RKO (cell line): ENCODE measurements at places on chromosomes 5 and 9.
A peak's percentile ranks its signal among the peaks of the same experiment; 100 is the strongest.

GRCh38 chr9:2253636-2254580 lies 238.8 kb downstream of the SMARCA2 start:
- no peak for DNase-seq

GRCh38 chr9:16414451-16414850 lies 456.0 kb downstream of the BNC2 start:
- no peak for DNase-seq

GRCh38 chr5:40307920-40308319 lies 371.8 kb upstream of the PTGER4 start:
- DNase-seq = no peak

DNA sequence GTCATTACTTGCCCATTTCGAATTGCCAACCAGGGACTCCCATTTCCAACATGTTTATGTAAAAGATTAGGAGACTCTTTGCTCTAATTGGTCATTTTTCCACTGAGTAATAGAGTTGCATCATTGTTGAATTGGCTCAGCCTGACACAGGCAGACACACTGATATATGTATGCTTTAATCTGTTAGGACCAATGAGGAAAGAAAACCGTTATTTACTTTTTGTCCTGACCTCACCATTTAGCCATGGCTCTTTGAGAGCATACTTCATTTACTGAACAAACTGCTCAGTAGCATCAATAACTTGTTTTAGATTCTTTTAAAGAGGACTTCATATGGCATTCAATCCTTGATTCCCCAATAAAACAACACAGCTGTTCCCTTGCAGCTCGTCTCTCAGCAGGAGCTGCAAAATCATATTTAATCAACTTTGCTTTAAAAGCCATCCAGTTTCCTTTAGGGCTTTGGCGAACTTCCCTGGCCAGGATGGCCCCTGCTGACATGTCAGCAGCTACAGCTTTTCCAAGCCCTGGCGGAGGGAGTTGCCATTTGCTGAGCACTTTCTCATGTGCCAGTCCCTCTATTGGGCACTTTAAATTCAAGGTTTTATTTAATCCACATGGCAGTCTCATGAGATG lies 251.5 kb upstream of the TNC start:
- DNase-seq = no peak

GRCh38 chr5:156025656-156026055 lies 301.3 kb upstream of the SGCD start:
- no peak for DNase-seq

GRCh38 chr9:27749838-27750237 lies 176.6 kb upstream of the C9orf72 start:
- no peak for DNase-seq

DNA sequence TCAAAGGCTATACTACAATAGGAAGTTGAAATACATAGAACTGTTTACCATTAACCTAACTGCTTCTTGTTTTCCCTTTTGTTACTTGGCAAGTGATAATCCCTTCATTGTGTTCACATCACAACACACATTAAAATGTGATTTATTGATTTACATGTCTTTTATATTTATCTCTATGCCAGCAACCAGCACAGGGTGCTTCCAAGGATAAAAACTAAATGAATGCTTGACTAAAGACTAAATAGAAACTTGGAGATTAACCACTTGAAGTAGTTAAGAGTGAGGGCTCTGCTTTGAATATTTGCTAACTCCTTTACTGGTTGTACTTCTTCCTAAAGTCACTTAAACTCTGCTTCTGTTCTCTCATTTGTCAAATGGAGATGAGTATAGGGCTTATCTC lies 1730.6 kb downstream of the EFNA5 start:
- no peak for DNase-seq

DNA sequence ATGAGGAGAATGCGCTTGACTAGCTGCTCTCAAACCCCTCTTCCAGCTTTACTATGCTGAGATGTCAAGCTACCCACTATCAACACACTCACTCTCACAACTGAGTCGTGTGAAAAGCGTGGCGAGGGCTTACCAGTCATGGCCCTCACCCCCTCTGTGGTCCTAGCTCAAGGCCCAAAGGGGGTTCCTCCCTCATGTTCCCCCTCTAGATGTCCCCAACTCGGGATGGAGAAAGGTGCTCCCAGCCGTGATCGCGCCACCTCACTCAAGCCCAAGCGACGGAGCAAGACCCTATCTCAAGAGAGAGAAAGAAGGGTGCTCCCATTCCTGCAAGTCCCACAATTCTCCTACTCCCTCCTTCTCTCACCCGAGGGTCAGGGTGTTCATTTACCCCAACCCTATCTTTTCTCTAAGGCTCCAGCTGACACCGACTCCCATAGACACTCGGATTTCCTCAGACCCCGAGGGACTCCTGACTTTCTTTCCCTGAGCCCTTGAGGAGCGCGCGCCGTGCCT lies 559 bp downstream of the SLC38A9 start:
- peak; percentile 12 for DNase-seq

- peak; percentile 21 for DNase-seq
These were observed 219.6 kb downstream of the PLK2 start for GRCh38 chr5:58240322-58240721.

DNA sequence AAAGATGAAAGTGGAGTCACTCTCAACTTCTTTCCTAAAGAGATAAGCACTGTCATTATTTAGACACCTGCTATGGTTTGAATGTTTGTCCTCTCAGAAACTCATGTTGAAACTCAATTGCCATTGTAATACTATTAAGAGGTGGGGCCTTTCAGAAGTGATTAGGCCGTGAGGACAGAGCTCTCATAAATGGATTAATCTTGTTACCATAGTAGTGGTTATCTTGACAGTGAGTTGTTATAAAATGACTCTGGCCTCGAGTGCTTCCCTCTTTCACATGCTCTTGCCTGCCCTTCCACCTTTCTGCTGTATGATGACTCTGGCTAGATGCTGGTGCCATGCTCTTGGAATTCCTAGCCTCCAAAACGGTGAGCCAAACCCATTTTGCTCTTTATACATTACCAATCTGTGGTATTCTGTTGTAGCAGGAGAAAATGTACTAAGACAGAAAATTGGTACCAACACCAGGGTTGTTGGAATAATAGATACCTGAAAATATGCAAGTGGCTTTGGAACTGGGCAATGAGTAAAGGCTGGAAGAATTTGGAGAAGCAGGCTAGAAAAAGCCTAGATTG lies 38.0 kb downstream of the GDA start:
- no peak for DNase-seq

- DNase-seq = no peak
These were observed 11.9 kb upstream of the CACNA1B start for GRCh38 chr9:137865581-137866145.

DNA sequence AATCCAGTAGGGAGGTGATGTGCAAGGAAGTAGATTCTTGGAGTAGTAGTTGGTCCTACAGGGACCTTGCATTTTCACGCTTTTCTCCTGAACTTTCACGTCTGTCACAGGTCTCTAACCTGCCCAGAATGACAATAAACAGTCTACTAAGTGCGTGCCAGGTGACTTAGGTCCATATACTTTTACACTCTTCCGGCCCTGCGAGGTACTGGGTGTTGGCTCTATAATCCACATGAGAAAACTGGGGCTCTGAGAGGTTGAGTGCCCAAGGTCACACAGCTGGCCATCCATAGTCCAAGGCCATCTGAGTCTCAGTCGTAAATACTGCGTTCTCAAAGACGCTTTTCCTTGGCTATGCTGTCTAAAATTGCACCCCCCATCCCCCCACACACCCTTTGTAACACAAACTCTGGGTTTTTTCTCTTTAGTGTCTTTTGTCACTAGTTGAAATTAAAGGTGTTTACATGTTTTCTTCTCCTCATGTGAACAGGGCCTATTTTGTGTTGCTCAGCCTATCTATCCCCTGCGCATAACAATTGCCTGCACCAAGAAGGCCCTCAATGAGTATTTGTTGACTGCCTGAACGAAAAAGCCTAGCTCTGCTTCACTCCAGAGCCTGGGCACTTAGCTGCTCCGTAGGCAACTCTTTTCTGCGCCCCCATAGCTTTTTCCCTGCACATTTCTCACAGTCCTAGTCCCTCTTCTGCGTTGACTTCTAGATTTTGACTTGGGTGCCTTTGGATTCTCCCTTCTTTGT lies 943 bp downstream of the SFXN1 start:
- peak; percentile 12 for DNase-seq

- DNase-seq = peak; percentile 72
These were observed 84.6 kb downstream of the DAB2IP start for GRCh38 chr9:121735793-121736770.

DNA sequence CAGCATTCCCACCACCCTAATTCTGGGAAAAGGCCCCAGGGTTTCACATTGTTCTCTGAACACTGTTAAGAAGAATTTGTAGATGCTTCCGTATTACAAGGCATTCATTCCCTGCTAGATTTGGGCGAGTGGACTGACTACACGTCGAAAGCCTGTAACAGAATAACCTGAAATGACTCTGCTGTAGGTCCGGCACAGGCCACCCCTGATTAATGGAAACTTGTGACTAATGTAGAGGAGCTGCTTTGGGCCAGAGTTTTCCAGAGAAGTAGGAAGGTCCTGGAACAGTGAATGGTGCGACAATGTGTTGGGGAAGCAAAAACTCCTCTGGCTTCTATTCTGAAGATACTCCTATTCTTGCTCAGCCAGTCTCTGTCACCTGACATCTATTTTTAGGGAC lies 87.6 kb downstream of the NR3C1 start:
- no peak for DNase-seq

- DNase-seq = no peak
These were observed 39.8 kb downstream of the HMCN2 start for GRCh38 chr9:130305381-130305780.

- DNase-seq = no peak
These were observed 317.4 kb upstream of the SLC30A5 start for GRCh38 chr5:68776381-68776780.

DNA sequence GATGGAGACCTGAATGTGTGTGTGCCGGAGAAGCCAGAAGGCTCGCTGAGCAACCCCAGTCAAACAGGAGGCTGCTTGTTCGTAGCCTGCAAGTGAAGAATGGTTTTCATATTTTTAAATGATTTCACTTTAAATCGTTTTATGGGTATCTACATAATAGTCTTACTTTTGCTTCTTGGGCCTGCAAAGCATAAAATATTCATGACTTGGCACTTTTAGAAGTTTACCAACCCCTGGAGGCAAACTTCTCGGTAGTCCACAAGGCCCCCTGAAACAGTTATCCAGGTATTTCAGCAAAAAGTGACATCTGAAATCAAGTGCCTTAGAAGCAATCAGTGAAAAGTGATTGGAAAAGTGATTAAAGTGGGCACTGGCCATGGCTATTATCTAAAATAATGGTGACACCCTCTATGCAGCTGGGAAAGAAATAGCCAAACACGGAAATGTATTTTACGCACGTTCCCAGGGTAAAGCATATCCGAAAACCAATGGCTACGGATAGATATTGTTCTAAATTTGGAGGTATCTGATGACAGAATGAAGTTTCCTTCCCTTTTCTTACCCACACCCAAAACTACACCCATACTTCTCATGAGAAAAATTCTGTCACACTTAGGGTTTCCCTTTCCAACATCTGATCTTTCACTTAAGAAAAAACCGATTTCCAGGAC lies 39.0 kb downstream of the RAPGEF1 start:
- DNase-seq = no peak

GRCh38 chr5:159412284-159413046 lies 82.2 kb upstream of the IL12B start:
- DNase-seq = no peak

- DNase-seq = no peak
These were observed 105.9 kb downstream of the RFX3 start for GRCh38 chr9:3419893-3420292.
